NCI-H1092 treated with DMSO at 0.1 percent for 48 hours (cell line): ENCODE measurements at places on chromosomes 3 and 15.

- no peak for DNase-seq
Measured at GRCh38 chr15:62316413-62317060, 151.5 kb upstream of the C2CD4B start.

GRCh38 chr3:117752984-117753717 is 1043.6 kb downstream of the TUSC7 start:
- no peak for DNase-seq

DNA sequence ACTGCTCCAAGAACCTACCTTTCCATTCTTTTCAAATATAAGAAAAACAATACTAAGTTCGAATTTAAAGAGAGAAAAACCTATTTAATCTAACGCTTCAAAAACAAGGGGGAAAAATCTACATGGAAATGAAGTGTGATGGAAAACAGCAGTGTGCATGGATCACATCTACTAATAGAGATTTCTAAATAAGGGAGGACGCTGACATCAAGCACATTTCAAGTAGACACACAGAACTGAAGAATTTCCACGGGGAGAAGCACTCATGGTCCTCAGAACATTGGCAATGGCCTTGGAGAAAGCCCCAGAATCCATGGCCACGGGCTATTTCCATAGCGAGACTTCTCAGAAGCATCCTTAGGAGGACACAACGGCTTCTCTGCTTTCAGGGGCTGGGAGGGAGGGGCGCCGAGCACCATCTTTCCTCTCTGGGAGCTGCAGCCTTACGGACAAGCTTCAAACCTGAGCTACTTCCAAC is 1.0 kb downstream of the TASOR start:
- DNase-seq, result no peak

GRCh38 chr3:136075811-136076210 is 110.3 kb downstream of the PPP2R3A start:
- DNase-seq, result no peak

DNA sequence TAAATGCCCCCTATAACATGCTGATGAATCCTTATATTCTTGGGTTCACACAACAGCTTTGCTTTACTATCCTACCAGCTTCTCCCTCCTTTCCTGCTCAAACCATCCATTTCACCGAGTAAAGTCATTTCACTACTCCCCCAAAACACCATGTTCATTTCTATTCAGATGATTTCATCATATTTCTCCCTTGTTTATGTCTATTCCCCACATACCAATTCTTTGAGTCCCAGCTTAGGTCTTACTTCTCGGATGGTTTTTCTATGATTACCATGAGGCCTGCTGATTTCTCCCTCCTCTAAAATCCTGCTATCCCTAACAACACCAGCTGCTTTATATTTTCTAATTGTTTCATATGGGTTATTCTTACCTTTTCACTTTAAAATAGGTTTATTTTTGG is 231.4 kb downstream of the TIGIT start:
- DNase-seq, result no peak

- DNase-seq, result no peak
Measured at GRCh38 chr15:74847432-74847831, 4.5 kb upstream of the ULK3 start.
